Activated CD8-positive, alpha-beta memory T cell treated with anti-CD3 and anti-CD28 coated beads, Interleukin-2, amount 50 U/mL, for 48 hours (primary cell): ENCODE measurements at places on chromosomes 6 and 20.

- DNase-seq, result no peak
Observed at GRCh38 chr6:105069821-105070445, 109.9 kb downstream of the POPDC3 start.

DNA sequence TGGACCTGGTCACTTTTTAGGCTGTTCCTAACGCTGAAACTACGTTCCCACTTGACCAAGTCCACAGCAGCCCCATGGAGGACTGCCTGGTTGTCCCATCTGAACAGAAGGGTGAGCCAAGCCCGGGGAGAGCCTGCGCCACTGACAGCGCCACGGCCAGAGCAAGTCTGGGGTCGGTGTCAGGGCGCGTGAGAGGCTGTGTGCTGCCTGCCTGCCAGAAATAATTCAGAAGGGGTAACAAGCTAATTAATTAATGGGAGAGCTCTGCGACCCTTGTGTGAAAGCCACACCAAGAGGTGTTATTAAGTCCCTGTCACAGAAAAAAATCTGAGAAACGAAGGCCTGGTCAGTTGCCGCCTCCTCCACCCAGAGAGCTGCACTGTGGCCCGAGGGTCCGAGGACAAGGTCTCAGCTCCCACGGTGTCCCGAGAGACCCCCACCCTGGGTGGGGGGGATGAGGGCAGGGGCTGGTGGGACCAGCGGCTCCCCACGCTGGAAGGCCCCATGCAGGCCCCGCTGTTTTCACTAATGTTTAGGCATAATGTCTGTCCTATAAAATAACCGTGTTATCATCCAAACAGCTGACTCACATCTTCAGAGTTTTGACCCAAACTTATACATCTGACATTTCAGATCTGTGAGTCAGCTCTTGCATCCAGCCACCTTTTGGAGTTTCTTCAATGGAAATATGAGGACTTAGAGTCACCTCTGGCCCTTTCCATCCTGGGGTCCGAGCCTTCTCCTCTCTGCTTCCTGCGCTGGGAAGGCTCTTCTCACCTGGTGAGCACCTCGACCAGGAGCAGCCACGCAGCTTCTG, 58.5 kb downstream of the DLL1 start:
- DNase-seq, result no peak

GRCh38 chr20:49646126-49646525, 67.6 kb downstream of the B4GALT5 start:
- no peak for DNase-seq

DNA sequence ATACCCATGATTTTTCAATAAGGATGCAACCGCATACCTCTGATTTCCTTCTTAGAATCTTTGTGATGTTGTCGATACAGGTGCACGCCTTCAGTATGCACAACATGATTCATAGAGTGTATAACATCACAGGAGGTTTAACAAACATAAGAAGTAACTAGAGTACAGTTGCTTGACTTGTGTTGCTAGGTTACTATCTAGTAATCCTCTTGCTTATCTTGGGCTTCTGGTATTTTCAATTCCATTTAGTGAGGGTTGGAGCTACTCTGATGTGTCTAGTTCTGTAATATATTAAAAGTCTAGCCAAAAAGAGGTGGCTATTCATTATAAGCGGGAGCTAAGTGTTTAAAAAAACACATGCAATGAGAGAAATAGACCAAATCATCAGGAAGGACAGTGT, 85.5 kb upstream of the TENT5A start:
- DNase-seq, result no peak
